IPS DF 6.9 (cell line): ENCODE measurements at places on chromosomes 3 and 15.

DNA sequence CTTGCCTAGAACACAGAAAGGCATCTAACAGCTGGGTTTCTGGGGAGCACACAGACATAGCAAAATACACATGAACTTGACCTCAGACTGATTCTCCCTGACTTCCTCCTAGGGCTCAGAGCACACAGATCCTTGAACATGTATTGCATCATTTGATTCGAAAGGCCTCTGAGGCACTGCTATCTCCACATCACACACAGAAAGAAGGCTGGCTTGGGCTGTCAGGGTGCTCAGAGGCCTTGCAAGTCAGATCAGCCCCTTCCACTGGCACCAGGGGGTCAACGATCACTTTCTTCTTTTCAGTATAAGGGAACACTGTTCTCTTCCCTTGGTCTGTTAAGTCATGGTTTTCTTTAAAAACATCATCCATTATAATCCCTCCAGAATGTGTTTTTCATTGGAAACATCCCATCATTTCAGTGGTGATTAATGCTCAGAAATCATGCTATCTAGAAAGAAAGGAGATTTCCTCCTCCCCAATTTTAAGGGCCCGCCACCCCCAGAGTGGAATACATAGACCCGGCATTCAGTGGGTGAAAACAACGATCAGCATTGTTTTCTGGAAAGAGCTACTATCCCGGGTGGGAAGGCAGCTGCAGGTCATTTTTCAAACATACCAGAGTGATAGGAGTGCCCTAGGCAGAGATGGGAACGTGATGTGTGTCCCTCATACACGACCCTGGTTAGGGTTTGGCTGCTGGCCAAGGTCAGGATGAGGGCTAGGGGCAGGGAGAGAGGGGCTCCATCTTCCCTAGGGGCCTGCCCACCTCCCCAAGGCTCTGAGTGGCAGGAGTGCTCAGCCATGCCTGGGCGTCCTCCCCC is 253.3 kb upstream of the LYSMD4 start:
- no peak for DNase-seq

GRCh38 chr3:25452192-25452591 is 24.1 kb downstream of the RARB start:
- DNase-seq = no peak

DNA sequence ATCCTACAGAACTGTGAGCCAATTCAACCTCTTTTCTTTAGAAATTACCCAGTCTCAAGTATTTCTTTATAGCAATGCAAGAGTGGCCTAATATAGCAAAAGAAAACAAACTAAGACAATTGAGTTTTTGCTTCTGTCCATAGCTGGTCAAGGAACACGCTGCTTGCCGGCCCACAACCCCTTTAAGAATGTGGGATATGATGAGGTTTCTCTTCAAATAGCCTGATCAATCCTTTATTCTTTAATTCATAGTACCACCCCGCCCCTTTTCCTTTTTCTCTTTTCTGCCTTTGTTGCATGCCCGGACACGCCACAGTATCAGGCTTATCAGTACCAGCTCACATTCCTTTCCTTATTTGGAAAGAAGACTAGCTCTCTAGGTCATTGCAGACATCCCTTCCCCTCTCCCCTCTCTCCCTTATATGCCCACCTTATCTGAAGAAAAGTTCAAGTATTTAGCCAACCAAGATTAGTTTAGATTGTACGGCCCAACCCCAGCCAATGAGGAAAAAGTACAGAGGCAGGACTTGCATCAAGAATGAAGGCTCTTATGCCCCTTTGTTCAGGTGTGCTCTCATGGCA is 404.5 kb downstream of the OCA2 start:
- no peak for DNase-seq

GRCh38 chr3:13338231-13338630 is 81.9 kb downstream of the NUP210 start:
- DNase-seq = no peak
